ENCODE measurements at places on chromosomes 2 and 18.

DNA sequence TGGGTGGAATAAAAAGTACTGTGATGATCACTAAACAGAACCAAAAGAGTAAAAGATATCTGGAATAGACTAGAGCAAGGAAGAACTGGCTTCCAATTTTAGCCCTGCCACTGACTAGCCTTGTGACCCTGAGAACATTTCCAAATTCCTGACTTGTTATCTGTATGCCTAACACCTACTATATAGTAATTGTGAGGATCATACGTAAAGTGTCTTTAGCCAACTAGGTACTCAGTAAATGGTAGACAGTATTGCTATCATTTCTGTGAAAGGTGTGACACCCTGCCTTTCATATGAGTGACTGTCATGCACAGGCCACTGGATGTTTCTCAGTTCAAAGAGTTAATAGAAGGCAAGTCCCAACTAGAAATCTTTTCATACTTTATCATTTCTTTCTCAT, 29.8 kb downstream of the CYTIP start:
- no peak for DNase-seq

- DNase-seq = no peak
Observed at GRCh38 chr18:30491815-30492551, 550.6 kb downstream of the DSC3 start.

DNA sequence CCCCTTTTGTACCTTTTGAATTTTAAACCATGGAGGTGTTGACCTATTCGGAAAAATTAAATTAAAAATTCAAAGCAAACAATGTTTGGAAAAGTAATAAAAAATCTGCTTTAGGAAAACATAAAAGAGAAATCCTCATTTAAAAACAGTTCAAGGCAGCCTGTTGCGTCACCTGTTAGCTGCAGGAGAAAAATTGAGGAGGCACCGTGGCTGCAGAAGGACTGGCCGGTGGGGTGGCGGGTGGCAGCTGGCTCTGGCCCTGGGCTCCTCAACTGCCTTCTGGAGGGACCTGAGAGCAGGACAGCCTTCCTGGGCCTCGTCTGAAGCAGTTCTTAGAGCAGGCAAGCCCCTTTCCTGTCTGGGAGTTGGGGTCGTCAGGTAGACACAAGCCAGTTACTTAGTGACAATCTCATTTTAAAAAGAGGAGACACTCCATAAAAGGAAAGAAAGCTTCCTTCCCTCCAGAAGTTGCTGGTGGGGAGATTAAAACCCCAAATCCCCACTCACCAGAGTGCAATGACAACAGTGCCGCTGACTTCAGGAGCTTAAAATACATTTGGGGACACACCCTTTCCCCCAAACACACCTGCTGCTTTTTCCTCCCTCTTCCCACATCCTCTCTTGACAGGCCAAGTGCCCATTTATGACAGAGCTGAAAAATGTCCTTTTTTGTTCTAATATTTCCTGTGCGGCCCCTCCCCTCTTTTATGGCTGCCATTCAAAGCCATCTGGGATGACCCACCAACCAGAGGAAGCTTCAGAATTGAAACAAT, 9.7 kb downstream of the ZBTB7C start:
- no peak for DNase-seq

DNA sequence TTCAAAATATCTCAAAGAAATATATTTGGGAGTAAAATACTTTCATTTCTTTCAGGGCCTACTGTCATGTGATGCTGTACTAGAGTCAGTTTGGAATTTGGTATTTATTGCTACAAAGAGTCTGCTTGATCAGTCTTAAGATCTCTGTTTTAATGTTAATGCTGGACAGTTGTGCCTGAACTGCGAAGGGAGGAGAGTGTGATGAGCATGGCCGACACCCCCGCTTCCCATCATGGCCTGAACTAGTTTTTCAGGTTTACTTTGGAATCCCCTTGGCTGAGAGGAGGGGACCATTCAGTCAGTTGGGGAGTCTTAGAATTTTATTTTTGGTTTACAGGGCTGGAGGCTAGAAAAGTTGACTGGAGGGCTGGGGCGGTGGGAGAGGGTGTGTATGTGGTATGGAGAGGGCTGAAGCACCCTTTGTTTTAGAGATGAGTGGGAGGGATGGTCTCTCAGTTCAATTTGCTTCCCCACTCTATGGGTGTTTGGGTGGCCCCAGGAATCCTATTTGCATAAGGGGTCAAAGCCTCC, 20.9 kb upstream of the TEX44 start:
- DNase-seq = no peak

DNA sequence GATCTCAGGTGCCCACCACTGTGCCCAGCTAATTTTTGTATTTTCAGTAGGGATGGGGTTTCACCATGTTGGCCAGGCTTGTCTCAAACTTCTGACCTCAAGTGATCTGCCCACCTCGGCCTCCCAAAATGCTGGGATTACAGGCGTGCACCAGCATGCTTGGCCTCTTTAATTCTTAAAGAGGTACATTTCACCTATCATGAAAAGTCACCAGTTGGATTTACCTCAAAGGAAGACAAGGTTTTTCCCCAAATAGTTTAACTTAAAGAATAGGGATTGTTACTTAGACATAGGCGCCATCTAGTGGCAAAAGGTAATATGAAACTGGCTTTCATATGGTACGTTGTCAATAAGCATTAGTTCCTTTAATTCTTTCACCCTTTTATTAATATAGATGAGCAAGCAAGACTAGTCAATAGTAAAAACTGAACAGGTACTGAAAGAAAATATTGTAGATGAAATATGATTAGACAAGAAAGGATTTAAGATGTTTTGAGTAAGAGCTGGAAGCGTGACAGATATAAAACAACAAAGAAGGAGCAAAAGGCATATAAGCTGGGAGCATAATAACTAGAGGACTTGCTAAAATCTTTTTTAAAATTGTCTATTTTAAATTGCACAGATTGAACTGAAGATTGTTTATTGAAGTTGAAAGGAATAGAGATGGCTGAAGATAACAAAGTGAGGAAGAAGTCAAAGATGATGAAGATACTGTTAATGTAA, 35.0 kb upstream of the PSMD14 start:
- peak; percentile 37 for DNase-seq

DNA sequence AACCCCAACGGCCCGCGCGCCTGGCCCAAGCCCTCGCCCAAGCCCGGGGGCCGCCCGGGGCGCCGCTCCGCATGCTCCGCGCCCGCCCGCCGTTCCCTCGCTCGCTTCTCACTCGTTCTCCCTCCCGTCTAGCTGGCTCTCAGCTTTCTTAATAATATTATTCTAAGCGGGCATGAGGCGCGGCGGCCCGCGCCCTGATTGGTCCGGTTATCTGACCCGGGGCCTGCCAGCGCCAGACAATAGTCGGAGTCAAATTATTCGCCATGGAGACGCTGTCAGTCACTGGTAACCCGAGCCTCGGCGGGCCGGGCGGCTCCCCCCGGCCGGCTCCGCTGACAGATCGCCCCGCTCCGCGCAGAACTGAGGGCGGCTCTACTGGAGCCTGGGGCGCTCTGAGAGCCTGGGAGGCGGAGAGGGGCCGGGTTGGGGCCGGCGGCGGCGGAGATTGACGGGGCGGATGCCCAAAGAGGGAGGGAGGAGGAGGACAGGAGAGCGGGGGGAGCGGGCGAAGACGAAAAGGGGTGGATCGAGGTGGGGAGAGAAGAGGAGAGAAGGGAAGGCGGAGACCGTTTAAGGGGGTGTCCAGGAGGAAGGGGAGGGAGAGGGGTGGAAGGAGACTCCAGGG, at the start of gene SIX2:
Gene SIX2, minus strand, starts transcription at position 150 of the 625 bp plus-strand sequence. CDS start 342 bp downstream, outside the sequence.
- DNase-seq = peak; percentile 38

DNA sequence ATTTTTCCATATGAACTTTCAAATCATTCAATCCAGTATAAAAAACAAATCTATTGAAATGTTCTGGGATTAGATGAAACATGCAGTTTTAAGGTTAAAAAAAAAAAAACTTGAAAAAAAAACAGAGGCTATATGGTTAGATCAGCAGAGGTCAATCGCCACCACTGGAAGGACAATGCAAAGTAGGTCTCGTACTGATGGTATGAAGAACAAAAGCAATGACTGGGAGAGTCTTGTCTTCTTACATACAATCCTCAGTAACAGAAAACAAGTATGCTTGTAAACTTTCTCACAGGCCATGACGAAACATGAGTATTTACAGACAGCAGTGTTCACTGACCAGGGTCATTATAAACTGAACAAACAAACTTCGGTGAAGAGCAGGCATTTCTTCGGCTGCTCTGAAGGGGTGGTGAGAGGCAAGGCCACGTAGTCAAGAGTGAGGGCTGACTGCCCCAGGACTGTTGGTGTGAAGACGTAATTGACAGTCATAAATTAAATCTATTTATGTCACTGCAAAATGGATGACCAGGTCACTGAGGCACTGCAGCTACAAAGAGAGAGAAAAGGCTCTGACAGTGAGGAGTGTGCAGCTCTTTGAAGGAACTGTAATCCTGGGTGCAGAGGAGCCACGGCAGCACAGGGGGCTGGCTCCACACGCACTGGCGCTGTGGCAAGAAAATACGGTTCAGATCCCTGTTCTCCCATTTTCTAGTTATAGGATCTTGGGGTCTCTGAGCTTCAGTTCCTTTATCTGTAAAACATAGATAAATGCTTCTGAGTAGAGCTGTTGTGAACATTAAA, 60.0 kb downstream of the NXPH2 start:
- no peak for DNase-seq

DNA sequence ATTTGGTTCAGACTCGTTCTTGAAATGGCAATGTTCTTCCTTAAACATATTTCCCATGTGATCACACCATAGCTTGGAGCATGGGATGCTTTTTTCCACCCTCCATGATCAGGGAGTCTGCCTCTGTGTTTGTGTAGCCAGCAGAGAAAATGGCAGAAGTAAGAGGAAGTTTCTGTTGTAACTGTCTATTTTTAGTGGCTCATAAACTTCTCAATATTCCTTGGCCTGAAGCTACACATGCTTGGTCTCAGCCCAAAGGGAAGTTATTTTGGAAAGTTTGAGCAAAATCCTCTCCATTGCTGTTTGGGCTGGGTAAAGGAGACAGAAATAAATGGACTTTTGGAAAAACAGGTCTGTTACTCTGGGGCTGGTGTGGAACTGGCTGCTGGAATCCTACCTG, 33.4 kb upstream of the ITGA6 start:
- no peak for DNase-seq

DNA sequence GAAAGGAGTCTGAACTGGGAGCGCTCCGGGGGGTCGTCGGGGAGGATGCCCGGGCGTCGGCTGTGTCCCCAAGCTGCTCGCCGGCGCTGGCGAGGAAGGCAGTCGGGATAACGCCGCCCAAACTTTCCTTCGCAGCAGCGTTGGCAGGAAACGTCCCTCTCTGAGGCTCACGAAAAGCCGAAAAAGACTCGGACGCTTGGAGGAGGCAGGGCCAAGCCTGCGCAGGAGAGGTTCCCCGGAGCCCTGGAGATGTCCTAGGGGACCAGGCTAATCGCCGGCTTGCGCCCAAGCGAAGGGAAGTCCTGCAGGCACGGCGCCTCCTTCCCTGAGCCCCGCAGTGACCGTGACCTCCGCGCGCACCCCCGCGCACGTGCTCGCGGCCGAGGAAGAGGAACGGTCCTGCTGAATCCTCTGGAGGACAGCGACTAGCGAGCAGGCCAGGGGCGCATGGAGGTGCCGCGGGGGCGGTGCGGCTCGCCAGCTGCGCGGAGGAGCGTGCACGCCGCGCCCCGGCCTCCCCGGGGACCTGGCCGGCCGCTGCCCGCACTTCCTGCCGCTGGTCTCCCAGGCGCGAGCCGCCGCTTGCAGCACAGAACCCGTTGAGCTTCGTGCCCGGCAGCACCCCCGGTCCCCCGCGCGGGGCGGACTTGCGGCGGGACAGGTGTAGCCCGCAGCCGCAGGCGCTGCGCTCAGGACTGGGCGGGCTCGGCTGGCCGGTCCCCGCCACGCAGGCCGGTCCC, at the start of gene SH3RF3:
Gene SH3RF3, plus strand, starts transcription at position 590 of the 740 bp plus-strand sequence.
- peak; percentile 32 for DNase-seq

GRCh38 chr2:1799174-1799573, 54.9 kb upstream of the PXDN start:
- no peak for DNase-seq

DNA sequence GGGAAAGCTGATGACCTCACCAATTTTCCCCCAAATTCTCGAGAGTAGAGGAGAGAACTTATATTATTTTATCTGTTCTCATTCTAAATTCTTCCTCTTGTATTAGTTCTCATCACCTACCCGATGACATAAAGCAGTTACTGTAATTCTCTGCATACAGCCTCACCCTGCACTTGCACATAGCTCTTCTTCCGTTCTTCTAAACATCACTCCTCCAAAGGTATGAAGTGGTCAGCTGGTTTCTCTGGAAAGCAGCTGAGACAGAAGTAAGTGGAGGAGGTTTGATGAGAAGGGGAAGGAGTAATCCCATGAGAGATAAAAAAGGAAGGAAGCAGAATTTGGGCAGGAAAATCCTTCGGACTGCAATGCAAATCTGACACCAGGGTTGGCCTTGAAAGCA, 39.0 kb downstream of the FBXO48 start:
- no peak for DNase-seq

DNA sequence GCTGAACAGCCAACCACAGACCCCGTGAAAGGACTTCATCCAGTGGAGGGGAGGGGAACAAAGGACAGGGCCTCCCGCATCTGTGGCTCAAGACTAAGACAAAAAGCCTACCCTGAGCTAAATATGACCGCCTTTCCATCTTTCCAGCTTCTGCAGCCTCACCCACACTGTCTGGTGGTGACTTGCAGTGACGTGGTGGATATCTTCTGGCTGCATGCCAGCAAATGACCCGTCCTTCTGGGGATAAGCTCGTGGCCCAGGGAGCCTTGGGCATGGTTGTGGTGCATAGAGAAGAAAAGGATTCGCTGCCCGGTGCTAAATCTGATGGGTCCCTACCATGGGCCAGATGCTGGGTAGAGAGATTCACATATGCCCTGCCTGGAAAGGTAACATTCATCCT, 8.7 kb upstream of the NGEF start:
- no peak for DNase-seq

GRCh38 chr18:31057051-31057450, 14.5 kb upstream of the DSC3 start:
- DNase-seq = no peak

DNA sequence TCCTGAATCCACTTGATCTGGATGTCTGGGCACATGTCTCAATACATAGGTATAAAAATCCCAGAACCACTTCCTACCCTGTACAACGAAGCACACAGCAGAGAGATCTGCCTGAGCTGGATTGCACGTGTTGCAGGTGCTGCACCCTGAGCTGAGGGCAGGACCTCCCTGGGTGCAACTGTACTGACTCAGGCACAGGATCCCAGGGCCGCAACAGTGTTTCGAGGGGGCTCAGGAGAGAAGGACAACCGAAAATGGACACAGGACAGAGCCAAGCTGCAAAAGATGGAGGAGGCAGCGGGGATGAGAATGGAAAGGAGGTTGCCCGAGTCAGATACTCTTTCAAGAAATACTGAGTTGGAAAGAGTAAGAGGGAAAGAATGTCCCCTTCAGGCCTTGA, 354.1 kb downstream of the EIPR1 start:
- DNase-seq = no peak

- DNase-seq = no peak
Observed at GRCh38 chr2:239227661-239228371, 173.0 kb downstream of the HDAC4 start.

DNA sequence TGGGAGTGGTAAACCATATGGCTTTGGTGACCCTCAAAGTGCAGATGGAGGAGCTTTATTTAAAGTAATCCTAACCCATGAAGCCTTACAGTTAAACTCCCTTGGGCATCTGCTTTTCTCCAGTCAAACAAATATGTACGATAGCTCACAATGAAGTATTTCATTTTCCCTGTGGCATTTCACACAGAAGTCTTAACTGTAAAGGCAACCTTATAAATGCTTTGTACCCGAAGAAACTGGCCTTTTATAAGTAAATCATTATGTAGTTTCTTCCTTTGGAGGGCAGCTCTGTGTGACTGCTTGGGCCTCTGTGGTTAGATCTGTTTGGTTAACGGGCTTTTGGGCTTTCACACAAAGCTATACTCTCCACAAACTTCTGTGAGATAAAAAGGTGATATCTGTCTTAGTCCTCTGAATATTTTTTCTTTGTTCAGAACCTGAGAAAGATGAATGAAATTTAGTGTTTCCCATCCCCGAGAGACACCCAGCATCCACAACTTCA, 46.6 kb downstream of the SCN1A start:
- DNase-seq = no peak

All from GM10248 (cell line).